Subcutaneous preadipocyte (primary cell): ENCODE measurements at places on chromosomes 4 and X. TPM values are rescaled to one million over a fixed set of nuclear protein-coding genes. Genes with fewer than 3 reads are reported as not detected.

PABPC5 gene
- total RNA-seq, result 2.5 and 4.0 TPM in 2 replicates

GAGE13 gene
- total RNA-seq, result not detected in 2 replicates

ANOS1 gene
- not detected in 2 replicates for total RNA-seq

PHOX2B gene
- total RNA-seq, result not detected in 2 replicates

XPNPEP2 gene
- total RNA-seq, result 0.59 and 7.0 TPM in 2 replicates

PNMA5 gene
- not detected in 2 replicates for total RNA-seq

FABP2 gene
- not detected in 2 replicates for total RNA-seq

IL9R gene
- total RNA-seq, result not detected in 2 replicates

ZDHHC9 gene
- total RNA-seq, result 29.5 and 30.9 TPM in 2 replicates

GYPB gene
- total RNA-seq, result not detected in 2 replicates

OTC gene
- not detected in 2 replicates for total RNA-seq

TMEM154 gene
- total RNA-seq, result 2.6 and 11.1 TPM in 2 replicates

FGF5 gene
- total RNA-seq, result 1.5 and 10.6 TPM in 2 replicates

CT45A1 gene
- total RNA-seq, result not detected in 2 replicates
